ENCODE measurements at places on chromosomes 5 and 9.

- no peak for DNase-seq
Observed at GRCh38 chr5:59579101-59579823, 314.3 kb downstream of the PDE4D start.

DNA sequence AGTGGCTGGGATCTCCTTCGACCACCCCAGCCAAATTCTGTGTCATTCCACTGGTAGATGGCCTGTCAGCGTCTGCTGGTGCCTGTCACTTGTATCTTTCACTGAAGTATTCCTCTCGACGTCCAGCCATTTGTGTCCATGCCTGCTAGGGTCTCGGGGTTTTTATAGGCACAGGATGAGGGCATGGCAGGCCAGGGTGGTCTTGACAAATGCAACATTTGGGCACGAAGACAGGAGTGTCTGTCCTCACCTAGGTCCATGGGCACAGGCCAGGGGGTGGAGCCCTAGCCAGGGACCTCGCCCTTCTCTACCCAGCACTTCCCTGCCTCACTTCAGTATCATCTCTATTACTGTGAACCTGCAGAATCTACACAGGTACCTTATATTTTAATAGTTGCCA, 2223.9 kb upstream of the ACO1 start:
- DNase-seq, result no peak

- no peak for DNase-seq
Observed at GRCh38 chr5:172484664-172485063, 30.3 kb upstream of the SH3PXD2B start.

DNA sequence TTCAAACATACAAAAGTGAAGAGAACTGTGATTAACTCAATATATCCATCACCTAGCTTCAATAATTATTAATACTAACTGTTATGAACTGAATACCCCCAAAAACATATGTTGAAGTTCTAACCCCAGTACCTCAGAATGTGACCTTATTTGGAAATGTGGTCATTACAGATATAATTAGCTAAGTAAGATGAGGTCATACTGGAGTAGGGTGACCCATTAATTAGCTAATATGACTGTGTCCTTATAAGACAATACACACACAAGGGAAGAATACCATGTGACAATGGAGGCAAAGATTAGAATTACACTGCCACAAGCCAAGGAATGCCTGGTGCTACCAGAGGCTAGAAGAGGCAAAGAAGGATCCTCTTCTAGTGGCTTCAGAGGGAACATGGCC, 7.8 kb downstream of the RRAGA start:
- no peak for DNase-seq

- DNase-seq, result no peak
Observed at GRCh38 chr5:78903861-78904260, 81.2 kb downstream of the ARSB start.

DNA sequence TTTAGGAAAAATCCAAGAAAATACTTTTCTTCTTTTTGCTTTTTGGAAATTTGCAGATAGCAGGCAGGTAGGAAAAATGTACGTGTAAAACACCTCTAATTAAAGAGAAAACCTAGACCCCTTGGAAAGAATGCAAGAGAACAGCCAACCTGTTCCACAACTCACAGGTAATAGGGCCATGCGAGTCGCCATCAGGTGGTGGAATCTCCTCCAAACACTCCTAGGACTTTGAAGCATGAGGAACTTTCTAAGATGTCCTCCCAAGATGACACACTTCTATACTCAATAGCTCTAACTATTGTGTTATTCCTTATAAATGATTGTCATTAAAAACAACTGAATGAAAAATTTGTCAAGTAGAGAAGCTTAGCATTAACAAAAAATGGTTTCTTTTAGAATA, 174.0 kb downstream of the TMC1 start:
- DNase-seq, result no peak

- DNase-seq, result no peak
Observed at GRCh38 chr5:133459474-133460160, 152.7 kb downstream of the FSTL4 start.

- no peak for DNase-seq
Observed at GRCh38 chr9:76353280-76353679, 40.9 kb downstream of the RFK start.

DNA sequence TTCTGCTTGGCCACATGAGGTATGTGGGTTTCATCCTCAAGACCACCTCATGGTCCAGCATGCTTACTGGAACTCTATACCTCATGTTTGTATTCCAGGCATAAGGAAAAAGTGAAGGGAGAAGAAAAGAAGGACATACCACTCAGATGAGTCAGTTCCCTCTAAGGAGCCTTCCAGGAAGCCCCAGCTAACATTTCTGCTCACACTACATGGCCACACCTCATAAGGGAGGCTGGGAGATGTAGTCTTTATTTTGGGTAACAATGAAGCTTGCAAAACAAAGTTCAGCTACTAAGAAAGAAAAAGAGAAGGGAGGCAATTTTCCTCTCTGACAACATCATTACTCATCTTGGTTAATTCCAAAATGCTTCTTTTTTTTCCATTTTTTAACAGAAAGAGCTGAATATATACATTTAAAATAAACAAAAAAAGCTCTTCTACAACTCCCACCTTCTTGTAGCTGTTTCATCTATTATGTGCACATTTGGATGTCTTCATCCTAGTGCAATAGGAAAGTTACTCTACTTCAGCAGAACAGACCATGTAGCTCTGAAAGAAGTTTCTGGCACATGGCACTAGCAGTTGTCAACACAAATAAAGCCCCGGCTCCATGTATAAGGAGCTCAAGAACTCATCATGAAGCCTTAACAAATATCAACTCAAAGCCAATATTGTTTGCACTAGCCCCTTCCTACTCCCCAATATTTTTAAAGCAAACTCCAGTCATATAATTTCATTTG, 123.6 kb upstream of the CCDC112 start:
- DNase-seq, result no peak

- DNase-seq, result no peak
Observed at GRCh38 chr5:53481887-53482716, 1.7 kb downstream of the FST start.

DNA sequence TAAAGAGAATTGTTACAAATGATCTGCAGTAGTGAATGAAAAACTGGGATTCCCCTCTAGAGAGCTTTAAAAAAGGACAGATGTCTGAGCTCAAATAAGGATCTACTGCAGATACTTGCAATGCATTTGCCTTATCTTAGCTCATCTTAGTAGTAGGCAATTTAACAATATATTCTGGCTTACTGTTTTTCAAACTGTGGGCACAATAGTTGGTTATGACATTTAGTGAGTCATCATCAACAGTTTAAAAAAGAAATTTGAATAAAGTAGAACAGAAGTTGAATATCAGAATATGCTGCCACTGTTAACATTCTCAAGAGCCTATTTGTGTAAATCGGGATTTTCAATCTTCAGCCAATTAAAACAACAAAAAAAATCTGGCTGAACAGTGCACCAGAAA, 6.7 kb upstream of the CAST start:
- DNase-seq, result no peak

- no peak for DNase-seq
Observed at GRCh38 chr5:113487781-113488644, at the start of gene MCC. MCC (minus strand) TSS chr5:113488453.

GRCh38 chr5:151094030-151094851, 13.4 kb upstream of the TNIP1 start:
- no peak for DNase-seq

GRCh38 chr9:82820186-82820585, 242.8 kb downstream of the RASEF start:
- DNase-seq, result no peak

DNA sequence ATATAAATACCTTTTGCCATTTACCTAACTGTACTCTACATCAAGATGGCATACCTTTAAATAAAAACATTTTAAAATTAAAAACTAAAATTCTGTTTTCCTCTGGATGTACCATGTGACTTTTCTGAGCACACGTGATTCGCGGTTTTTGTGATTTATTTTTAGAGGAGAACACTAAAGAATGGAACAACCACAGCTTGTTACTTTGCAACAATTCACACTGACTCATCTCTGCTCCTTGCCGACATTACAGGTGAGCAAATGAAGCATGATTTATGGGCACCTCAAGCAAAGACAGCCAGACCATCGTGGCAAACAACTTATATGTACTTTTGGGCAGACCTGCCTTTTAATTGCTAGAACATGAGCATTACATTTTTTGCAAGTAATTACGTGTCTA, 61.3 kb downstream of the GDA start:
- DNase-seq, result no peak
